Kidney (tissue), 22 donors: ENCODE measurements at places on chromosomes 7 and 10. TPM values are rescaled to one million over a fixed set of nuclear protein-coding genes. Genes with fewer than 3 reads are reported as not detected.

CARD11 gene
- total RNA-seq, result 9.6 TPM

GPR26 gene
- total RNA-seq, result not detected

FAM200A gene
- 6.8 TPM for total RNA-seq

PIK3AP1 gene
- total RNA-seq, result 28.4 TPM

POM121 gene
- 31.4 TPM for total RNA-seq

CLDN3 gene
- total RNA-seq, result 180 TPM

SFTPA1 gene
- not detected for total RNA-seq

DNA sequence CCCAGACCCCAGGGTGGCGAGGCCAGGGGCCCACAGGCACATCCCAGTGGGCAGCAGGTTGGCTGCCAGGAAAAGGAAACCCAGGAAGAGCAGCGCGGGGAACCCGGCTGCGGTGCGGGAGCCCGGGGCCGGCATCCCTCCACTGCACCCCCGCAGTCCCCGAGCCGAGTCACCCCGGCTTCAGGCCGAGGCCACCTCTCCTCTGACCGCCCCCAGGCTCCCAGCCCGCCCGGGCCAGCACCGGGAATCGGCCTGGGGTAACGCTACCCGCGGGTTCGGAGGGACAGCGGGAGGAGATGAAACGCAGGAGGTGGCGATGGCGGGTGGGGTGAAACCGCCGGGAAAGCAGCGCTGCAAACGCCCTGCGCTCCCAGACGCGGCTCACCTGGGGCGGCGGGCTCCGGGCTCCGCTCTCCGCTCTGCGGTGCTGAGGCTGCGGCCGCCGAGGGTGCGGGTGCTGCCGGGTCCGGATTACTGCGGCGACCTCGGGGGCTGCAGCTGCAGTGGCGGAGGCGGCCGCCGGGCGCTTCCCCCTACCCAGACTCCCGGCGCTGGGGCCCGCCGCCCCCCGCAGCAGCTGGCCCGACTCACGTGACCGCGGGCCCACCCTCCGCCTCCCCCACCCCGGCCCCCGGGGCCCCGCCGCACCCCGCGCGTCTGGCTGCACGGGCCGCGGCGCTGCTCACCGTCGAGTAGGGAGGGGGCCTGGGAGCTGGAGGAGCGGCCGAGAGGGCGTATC lies at the start of gene SCRN1:
Gene SCRN1 (minus strand): TSS at position 545 of the 739 bp plus-strand sequence. CDS start 20,734 bp downstream, outside the sequence.
- H3K27ac ChIP-seq, result peak within 1 kb of the TSS; percentile 91
- peaks cover 2% of the 10 kb centered on the region for H3K4me1 ChIP-seq
- no peaks in the 10 kb centered on the region for H3K27me3 ChIP-seq
- H3K4me3 ChIP-seq, result peak within 1 kb of the TSS; percentile 55
- peak; percentile 75 for DNase-seq

GRCh38 chr10:131803860-131804425 lies 96.9 kb upstream of the PPP2R2D start:
- no peaks in the 10 kb centered on the region for H3K36me3 ChIP-seq
- H3K4me1 ChIP-seq, result no peaks in the 10 kb centered on the region
- H3K27me3 ChIP-seq, result no peaks in the 10 kb centered on the region
- no peak overlapping the region for H3K4me3 ChIP-seq
- H3K27ac ChIP-seq, result no peak overlapping the region

DNA sequence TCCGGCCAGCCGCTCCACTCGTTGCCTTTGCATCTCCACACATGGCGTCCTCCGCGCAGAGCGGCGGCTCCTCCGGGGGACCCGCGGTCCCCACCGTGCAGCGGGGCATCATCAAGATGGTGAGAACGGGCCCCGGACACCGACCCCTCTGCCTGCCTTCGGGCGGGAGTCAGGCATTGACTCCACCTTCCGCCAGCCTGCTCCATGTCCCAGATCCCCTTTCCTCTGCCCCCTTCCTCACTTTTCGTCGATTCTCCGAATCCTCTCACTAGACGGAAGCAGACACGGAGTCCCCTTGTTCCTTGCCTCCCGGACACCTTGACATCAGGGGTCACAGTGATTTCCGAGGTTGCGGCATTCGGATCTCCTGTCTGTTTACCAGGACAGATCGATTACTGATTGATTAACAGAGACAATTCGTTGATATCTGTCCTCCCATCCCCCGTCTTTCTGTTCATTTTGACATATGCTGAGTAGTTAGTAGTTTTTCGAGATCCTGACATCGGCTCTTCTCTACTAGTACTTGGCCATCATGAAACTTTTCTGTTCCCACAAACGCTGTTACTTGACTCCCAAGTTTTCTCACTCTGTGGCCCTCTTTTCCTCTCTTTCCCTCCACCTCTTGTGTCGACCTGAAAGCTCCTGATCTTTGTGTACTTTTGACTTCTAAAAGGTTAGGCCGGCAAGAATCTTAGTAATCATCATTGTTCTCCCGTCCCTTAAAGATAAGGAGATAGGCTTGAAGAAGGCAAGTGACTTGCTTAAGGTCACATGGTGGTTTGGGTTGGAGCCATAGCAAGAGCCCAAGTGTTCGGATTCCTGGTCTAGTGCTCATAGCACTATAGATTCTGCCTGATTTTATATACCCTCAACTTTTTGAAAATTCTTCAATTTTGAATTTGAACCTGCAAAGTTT lies 597 bp downstream of the SND1 start:
- no peak for DNase-seq
- H3K27ac ChIP-seq, result peak overlapping the region; percentile 84
- H3K4me1 ChIP-seq, result peaks cover 6% of the 10 kb centered on the region
- no peaks in the 10 kb centered on the region for H3K27me3 ChIP-seq

- H3K36me3 ChIP-seq, result no peaks in the 10 kb centered on the region
- H3K4me3 ChIP-seq, result no peak overlapping the region
- no peak for DNase-seq
- no peak overlapping the region for H3K27ac ChIP-seq
- H3K27me3 ChIP-seq, result no peaks in the 10 kb centered on the region
Observed at GRCh38 chr7:27688056-27688455, 25.4 kb upstream of the HIBADH start.
